Mucosa of gallbladder (tissue), 1 donor: ENCODE measurements at places on chromosomes 11 and 22.

DNA sequence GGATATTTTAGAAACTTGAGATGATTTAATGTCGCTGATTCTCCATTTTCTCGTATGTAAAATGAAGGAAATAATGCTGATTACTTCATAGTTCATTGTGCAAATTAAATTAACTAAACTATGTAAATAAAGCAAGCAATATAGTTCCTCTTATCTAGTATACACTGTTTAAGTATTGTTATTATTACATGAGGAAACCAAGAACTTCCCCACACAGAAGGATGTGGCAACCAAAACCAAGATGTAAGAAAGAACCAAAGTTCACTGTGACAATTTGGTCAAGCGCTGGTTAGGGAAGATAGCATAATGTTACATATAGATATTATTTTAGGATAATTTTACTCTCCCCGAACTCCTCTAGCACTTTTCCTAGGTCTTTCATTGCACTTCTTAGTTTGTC, 103.2 kb downstream of the XKR3 start:
- no peak for DNase-seq

DNA sequence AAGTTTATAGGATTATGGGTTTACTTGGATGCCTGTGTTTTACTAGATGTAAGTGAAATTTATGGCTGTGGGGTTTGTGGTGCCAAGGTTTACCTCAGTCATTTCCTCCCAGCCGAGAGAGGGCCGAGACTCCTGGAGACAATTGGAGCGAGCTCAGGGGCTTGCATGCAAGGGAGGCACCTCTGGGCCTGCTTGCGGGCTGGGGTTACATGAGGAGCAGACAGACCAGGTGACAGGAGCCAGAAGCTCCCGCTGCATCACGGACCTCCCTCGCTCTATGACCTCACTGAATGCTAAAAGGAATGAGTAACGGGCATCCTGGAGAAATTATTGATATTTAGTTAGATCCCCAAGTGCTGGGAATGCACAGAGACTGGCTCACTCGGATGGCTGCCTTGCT, 275.2 kb upstream of the KIRREL3 start:
- DNase-seq: no peak

DNA sequence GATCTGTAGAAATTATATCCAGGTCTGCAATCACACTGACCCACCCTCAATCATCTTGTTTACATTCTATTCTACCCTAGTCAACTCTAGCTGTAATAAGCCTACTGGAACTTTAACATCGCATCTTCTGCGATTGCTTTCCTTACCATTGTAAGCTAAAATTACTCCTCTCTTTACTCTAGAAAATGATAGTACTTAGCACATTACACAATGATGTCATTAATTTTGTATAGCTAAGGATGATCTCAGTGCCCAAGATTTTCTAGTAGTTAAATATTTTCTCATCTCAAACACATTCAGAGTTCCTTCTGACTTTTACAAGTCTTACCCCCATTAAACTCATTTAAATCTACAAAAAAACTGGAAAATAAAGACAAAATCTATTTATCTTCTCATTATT, 39.6 kb upstream of the CTSC start:
- no peak for DNase-seq

DNA sequence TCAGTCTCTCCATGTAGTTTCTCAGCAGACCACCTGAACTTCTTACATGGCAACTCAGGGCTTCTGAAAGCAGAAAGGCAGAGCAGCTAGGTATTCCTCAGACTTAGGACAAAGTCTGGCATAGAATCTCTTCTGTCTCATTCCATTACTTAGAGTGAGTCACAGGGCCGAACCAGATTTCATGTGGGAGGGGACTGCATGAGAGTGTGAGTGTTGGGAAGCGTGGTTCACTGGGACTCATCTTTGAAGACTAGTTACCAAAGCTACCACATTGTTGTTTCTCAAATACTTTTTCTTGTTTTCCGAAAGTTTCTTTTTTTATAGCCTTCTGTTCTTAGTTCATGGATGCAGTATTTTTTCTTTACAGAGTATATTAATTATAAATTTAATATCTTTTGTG, 36.1 kb upstream of the SCN3B start:
- DNase-seq: no peak
